ENCODE measurements at places on chromosomes 1 and 21.

DNA sequence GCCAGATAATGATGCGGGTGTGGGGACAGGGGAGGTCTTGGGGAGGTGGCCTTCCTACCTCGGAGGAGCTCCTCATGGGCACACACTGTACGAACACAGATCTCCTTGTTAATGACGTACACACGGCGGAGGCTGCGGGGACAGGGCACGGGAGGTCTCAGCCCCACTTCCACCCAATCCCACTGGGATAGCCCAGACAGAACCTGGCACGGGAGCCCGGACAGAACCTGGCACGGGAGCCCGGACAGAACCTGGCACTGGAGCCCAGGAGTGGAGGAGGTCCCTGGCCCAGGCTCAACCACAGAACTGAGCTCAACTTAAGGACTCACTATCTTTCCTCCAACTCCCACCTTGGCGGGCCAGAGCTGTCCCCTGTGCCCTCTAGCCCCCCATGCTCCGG is 5.2 kb downstream of the MFAP2 start:
- no peak for DNase-seq

GRCh38 chr21:15367061-15367626 is 302.3 kb upstream of the NRIP1 start:
- no peak for DNase-seq

DNA sequence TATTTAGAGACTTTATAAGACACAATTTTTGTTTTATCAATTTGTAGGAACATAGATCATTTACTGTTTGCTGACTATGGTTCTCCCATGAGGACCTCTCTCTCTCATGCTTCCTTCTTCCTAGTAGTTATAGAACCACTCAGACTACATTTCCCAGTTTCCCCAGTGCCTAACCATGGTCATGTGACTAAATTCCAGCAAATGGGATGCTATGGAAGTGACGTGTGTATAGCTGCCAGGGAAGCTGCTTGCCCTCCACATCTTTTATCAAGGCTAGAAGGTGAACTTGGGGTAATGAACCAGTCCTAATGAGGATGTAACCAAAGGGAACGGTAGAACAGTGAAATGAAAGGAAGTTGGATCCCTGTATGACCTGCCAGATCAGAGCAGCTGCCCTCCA is 184.0 kb downstream of the MIS18A start:
- DNase-seq = no peak

DNA sequence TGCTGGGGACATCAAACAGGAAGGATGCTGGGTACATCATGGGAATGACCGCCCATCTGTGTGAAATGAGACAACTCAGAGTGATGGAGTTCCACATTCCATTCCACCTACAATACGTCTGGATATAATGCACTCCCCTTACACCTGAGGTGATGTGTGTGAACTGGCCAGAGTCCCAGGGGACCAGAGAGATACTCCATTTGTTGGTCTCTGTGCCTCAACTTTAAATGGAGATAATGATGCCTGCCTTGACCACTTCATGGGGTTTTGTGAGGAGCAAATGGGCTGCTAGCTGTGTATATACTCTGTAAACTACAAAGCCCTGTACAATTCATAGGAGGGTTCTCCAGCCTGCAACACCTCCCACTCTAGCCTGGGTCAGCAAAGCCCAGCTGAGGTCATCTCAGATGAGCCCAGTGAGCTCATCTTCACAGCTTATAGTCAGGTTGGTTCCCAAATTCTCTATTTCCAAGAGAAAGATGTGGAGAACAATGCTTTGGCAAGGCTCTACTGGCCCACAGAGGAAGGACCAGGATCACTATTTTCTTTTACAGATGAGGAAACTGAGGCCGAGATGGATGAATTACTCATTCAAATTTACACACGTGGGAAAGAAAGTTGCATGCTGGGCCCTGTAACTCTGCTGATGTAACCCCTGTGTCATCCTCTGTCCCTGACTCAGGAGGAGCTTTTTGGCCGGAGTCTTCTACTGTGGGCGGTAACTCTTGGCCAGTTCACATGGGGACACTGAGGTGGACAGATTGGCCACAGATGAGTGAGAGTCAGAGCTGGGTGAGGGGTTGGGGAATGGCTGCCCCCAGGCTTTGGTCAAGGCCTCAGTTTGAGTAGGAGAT is 105.6 kb upstream of the GCLM start:
- DNase-seq = no peak

DNA sequence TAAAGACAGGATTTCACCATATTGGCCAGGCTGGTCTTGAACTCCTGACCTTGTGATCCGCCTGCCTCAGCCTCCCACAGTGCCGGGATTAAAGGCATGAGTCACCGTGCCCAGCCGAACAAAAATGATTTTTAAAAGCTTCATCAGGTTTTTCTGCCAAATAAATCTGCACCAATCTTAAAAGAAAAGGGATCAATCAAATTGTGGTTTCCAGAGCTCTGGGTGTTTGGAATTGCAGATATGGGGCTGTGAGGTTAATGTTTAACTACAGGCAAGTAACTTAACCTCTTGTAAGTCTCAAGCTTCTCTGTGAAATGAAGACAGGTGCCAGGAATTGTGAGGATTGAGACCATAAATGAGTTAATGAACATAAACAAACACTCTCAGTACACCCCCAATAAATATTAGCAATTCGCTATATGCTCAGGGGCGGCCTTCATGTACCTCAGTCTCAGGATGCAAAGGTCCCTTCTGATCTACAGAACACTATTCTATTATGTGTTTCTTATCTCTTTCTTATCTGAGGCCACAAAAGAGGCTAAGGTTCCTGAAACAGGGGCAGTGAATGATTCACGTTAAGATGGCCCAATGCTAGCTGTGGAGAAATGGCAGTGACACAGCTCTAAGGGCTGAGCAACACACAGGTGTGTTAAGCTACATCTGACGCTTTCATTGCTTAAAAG is 7.1 kb upstream of the GNPAT start:
- DNase-seq = no peak

DNA sequence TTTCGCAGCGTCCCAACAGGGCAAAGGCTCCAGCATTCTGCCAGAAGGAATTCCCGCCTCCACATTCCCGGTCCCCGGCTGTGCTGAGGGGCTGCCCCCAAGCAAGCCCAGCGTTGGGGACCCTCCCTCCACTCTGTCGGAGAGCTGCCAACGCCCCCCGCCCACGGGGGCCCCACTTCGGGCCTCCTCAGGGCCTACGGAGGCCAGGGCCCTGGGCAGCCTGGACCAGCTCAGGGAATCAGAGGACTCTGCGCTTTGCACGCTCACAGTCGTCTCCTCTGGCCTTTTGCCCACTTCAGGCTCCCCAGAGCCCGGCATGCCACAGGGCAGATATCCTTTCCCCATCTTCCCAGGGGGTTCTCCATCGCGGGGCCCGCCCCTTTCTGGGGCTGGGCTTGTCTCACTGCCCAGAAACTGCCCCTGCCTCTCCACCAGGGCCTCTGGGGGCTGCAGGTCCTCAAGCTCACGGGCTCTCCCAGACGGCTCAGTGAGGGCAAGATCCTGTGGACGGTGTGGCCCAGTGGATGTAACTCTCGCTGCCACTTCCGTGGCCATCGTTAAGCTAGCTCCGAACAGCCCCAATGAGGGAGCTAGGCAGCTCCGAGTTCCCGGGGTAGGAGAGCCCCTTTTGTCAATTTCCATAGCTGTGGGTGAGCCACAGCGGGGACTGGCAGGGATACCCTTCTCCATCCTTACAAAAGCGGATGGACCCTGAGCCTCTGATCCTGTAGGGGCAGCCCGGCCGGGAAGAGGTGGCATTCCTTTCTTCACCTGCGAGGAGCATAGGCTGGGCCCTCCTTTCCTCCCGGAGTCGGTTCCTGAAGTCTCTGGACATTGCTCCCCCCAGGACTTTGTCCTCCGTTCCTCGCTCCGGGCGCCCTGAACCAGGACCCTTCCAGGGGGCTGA is 2.8 kb downstream of the ITPKB start:
- DNase-seq = no peak

- DNase-seq = no peak
Measured at GRCh38 chr1:208054485-208054884, 143.6 kb upstream of the CD34 start.

GRCh38 chr1:194474701-194475100 is 1288.3 kb upstream of the B3GALT2 start:
- no peak for DNase-seq

DNA sequence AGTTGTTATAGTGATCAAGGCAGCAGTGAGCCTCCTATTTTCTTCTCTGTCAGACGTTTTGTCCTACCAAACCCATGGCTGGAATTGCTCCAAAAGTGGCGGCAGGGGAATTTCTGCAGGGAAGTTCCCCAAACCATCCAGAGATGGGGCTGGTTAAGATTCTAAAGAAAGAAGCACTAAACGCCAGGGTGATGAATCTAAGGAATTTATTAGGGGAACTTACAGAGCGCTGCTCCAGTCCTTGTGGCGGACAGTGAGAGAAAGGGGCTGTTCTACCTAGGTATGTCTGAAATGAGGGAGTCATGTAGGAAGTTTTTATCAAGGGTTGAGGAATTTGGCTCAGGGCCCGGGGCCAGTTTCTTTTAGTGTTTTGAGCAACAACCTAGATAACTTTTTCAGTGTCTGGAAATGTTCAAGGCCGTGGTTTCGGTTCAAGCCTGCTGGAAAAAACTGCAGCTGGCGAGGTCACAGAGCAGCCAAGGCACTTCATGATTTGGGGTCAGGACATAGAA is 222.4 kb upstream of the B3GALT2 start:
- no peak for DNase-seq

DNA sequence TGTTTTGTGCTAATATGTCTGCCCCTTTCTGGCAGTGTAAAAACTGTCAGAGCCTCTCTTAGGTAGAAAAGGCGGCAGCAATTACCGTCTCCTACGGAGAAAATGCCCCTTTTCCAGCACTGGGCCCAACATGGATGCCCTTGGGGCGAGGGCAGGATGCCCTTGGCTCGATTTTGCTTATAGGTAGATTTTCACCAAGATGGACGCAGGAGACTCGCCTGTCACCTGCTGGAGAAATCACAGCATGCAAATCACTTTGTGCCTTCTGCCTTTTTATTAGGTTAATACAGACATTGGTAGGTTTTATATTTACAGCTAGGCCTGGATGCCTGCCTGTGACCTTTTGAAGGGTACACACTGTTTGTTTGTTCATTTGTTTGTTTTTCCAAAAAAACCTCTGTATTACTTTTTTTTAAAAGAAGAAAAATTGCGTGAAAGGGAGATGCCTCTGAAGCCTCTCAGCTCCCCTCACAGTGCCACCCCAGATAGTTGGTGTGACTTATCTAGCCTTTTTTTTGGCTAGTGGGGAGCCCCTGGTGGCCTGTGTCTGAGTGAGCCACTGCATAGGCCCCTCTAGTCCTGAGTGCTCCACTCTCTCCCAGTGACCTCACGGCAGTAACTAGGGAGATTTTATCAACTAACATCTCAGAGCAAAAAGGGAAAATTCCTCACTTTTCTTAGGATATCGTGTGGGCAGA is 2.5 kb downstream of the ATP1B1 start:
- no peak for DNase-seq

DNA sequence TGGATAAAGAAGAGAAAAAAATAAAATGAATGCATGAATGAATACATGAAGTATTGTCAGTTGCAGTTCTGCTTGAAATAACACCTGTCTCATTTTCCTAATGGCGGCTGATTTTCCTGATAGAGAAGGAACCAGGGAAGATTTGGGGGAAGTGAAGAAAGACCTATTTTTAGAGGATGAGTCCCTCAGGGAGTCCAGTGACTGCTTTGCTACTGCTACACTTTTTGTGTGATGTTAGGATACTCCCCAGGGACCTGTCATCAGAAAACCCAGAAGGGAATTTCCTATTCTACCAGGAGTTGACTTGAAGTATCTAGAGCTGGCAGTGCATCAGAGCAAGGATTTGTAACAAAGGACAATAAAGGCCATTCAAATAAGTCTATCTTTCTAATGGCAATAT is 114.8 kb downstream of the MAB21L3 start:
- DNase-seq = no peak

DNA sequence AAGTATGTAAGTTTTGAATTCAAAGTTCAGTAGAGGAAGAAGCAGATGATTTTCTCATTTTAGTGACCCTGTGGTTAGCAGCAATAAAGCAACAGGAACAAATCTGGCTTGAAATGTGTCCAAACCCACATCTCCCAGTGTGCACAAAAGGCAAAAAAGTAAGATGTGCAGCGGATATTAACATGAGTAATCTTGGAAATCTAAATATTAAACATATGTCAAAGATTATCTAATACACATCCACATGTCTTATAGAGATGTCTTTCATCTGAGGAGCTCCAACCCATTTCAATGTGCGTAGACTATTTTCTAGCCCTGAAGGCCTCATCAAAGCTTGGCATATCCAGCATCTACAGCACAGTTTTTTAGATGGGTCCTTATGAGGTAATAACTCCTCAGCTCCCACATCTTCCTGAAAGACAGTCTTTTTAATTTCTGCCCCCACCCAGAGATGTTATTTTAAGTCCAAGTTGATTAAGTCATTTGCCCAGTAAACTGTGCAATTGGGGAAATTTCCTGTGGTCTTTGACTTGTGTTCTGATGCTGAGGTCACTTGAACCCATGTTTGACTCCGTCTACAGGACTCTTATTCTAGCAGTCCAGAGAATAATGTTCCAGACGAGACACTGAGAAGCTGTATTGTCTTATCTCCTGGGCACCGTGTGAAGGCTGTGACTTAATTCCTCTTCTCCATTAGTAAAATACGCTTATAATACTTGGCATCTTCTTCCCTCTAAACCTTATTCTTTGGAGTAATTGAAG is 73.7 kb downstream of the LMO4 start:
- no peak for DNase-seq

DNA sequence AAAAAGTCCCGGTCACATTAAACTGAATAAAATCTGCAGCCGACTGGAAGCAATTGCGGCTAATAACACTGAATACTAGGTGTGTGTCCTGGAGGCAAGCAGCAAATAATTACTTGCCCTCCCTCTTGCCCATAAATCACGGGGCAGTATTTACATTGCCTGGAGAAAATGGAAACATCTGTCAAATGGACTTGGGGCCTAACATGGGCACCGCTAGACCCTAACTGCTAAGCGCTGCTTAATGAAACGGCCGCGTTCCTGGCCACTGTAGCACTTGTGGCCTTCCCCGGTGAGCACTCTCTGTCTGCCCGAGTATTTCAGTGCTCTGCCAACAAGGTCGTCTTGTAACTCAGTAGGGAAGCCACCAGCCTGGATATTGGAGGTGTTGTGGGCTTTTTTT is 23.9 kb upstream of the KNCN start:
- no peak for DNase-seq

- no peak for DNase-seq
Measured at GRCh38 chr1:17109892-17110554, 9.2 kb downstream of the PADI2 start.

- no peak for DNase-seq
Measured at GRCh38 chr21:43308815-43309283, 118.1 kb downstream of the SIK1 start.

DNA sequence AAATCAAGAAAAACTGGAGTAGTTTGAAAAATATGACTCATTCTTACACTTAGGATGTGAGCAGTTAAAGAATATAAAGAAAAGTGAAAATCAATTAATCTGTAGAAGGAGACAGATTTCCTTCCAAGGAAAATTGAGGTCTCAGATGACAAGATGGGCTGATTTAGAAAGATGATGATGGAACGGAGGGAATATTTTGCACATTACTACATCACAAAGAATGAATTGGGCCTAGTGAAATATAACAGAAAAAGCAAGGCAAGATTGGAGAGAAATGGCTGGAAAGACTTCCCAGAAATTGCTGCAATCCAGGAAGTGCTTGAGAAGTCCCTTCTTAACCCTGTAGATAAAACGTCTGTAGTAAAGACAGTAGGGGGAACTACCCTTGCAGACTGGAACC is 169.1 kb upstream of the SYT6 start:
- no peak for DNase-seq

GRCh38 chr1:20010016-20010415 is 30.6 kb upstream of the PLA2G2A start:
- DNase-seq = no peak

GRCh38 chr1:185418472-185418871 is 101.4 kb upstream of the IVNS1ABP start:
- DNase-seq = no peak

GRCh38 chr1:244046907-244047611 is 4.0 kb upstream of the ZBTB18 start:
- no peak for DNase-seq

All from activated T-cell treated with anti-CD3 and anti-CD28 coated beads for 4 hours (primary cell).